ENCODE measurements at places on chromosomes 16 and 17. TPM values are rescaled to one million over a fixed set of nuclear protein-coding genes. Genes with fewer than 3 reads are reported as not detected.
A peak's percentile ranks its signal among the peaks of the same experiment; 100 is the strongest.

DNA sequence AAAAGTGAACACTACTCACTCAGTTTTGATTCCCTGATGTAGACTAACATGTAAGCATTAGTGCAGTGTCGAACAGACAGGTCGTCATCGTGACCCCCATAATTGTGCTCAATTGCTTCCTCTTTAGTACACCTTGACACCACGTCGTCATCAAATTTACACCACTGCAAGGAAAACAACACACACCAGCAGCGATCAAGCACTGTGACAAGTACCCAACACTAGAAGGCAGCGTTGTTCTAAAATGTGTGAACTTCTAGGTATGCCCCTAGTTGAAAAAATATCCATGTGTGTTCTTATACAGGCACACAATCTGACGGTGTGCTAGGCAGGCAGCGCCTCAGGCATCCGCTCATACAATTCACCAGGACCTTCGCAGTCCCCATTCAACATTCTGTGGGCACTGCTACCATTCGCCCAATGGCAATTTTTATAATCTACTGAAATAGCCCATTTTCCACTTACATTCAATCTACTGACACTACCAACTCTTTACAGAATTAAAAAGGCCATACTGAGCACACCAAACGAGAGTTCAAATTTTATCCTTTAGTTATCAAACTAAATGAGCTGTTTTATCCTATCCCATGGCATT is 23.1 kb downstream of the LITAFD start:
- no peak for DNase-seq

DNA sequence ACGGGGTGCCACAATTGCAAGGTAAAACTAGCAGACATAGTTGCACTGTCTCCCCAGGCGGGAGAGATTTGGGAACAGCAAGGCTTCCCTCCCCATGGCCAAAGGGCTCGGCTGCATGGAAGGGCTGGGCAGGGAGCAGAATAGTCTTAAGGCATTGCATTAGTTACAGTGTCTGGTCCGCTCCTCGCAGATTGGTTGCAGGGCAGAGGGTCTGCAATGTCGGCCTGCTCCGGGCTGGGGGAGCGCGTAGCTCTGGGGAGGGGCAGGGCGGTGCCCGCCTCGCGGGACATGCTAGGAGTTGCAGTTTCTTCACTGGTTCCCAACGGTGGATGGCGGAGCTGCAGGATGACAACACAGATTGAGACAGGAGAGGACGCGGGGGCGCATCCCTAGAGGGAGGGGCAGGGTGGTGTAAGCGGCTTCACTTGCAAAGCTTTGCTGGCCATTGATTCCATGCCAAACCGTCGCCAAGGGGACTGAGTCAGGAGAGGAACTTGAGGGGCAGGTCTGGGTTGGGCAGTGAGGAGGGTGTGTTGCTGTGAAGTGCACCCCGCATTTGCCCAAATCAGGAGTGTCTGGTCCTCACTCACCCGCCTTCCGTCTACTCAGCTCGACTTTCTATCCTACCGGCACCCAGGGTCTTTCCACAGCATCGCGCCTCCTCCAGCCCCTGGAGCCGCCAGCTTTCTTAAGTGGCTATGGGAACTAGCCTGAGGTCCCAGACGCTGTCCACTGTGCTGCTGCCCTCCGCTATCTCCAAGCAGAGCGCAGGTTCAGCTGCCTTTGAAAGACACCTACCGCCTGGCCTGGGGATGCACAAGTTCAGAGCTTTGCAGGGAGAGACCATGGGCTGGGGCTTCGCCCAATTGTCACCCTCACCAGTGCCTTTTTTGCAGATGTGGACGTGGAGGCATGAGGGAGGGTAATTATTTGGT is 1748.9 kb downstream of the TP53TG3F start:
- no peak for DNase-seq

Gene ADPRM
- 10.8 TPM for polyA plus RNA-seq

DNA sequence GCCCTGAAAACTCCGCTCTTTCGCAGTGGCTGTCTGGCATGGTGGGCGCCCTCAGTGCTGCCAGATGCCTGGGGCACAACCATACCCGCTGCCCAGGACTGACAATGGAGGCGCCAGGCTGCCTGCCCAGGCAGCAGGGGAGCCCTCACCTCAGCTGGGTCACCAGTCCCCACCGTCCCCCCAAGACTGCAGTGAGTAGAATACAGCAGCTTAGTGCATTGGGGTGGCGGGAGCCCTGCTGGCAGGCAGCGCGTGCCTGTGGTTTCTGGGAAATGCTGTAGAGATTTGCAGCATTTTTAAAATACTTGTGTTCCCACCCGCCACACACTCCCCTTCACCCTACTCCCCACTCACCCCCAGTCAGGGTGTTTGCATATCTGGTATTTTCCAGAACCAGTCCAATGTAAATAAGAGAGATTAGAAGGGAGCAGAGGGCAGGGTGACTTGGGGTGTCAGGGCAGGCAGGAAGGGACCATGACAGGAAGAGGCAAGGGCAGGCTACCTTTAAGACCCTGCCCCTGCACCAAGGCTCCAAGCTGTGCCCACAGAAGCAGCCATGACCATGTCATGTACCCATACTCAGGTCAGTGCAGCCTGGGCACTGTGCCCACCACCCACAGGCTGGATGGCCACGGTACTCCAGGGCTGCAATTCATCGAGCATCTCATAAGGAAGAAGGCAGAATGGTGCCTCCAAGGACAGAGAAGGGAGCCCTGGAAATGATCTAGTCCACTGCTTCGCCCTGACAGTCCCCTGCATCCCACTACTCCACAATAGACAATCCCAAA is 21.5 kb downstream of the MYO18A start:
- no peak for DNase-seq

DNA sequence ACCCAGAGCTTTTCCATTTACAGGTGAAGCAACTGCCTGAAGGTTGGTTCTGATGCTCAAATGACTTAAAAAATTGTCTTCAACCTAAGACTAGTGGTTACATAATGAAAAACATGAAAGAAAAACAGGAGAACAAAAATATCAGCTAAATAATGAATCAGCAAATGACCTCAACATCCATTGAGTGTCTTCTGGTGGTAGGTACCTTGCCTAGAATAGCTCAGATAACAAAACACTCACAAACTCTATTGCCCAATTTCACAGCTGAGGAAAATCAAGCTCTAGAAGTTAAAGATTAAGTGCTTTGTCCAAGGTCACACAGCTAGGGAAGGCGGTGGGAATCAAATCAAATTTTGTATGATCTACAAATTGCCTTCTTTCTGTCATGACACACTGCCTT is 304.6 kb upstream of the CDH11 start:
- DNase-seq = no peak

- no peak for DNase-seq
These were observed 62.1 kb downstream of the CDYL2 start for GRCh38 chr16:80742331-80742730.

Gene TM4SF5
- not detected for polyA plus RNA-seq

Gene SECTM1
- 34.4 TPM for polyA plus RNA-seq

Gene ZNF785
- 6.6 TPM for polyA plus RNA-seq

DNA sequence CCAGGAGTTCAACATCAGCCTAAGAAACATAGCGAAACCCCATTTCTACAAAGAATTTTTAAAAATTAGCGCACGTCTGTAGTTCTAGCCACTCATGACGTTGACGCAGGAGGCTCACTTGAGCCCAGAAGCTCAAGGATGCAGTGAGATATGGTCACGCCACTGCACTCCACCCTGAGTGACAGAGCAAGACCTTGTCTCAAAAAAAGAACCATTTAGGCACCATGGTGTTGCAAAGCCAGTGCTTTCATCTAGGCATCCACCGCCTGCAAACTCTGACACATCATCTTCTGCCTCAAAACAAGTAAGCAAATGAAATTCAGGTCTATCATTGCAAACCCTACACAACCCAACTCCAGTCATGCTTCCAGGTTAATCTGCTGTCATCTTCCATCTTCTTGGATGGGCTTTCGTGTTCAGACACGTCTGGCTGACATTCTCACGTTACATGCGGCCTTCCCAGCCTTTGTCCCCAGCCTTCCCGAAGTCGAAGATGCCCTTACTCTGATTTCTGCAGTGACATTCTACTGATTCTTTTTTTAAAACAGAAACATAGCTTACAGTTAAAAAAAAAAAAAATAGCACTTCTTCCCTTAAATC is 8.9 kb downstream of the ANKRD11 start:
- no peak for DNase-seq

Gene ATXN1L
- polyA plus RNA-seq = 13.5 TPM

- DNase-seq = peak; percentile 88
These were observed 405.9 kb downstream of the SHISA9 start for GRCh38 chr16:13307255-13307654.

GRCh38 chr17:41483531-41483930 is 2.6 kb upstream of the KRT35 start:
- DNase-seq = no peak

GRCh38 chr17:62871291-62871690 is 63.2 kb upstream of the MARCHF10 start:
- no peak for DNase-seq

DNA sequence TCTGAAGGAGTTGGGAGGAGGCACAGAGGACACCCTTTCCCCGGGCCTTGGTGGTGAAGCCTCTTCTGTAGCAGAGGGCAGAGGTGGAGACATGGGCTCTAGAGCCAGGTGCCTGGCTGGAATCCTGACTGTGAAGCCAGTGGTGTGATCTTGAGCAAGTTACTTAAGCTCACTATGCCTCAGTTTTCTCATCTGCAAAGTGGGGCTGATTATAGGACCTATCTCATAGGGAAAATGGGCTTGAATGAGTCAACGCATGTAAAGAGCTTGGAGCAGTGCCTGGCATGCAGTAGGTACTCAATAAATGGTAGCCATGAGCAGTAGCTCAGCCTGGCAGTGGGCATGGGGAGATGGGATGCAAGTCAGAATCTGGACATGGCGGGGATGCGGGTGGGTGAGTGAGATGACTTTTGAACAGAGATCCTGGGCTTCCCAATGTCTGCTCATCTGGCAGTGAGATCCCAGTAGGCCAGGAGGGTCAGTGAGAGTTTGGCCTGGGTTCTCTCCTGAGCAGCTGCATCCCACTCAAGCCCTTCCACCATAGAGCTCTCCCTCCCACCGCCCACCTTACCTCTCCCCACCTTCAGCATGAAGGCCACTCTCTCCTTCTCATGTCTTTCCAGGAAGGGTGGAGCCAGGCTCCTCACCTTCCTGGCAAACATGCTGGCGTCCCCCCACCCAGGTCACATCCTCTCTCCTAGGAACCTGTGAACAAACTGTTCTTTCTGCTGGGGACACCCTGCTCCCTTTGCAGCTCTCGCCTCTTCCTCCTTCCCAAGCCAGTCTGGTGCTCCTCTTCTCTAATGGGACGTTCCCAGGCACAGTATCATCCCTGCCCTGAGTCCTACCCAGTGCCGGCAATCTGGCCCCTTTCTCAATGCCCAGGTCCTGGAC is 13.1 kb upstream of the SP2 start:
- no peak for DNase-seq

DNA sequence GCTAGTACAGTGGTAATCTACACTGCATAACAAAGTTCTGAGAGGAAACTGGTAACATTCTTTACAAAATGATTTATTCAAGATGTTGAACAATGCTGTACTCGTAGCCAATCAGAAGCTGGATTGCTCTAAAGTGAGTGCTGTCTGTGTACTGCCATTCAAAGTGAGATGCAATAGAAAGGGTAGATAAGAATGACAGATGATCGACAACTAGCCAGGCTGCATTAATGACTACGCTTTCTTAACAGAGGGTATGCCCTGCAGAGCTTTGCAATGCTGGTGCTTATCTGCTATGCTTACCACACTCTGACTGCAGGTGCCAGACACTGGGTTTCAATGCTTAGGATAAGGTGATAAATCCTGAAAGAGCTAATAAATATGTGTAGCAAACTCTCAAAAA is 46.1 kb upstream of the SLC25A19 start:
- DNase-seq = no peak

GRCh38 chr17:28057731-28058246 is 15.3 kb downstream of the NLK start:
- no peak for DNase-seq

Gene NGFR
- 0.10 TPM for polyA plus RNA-seq

DNA sequence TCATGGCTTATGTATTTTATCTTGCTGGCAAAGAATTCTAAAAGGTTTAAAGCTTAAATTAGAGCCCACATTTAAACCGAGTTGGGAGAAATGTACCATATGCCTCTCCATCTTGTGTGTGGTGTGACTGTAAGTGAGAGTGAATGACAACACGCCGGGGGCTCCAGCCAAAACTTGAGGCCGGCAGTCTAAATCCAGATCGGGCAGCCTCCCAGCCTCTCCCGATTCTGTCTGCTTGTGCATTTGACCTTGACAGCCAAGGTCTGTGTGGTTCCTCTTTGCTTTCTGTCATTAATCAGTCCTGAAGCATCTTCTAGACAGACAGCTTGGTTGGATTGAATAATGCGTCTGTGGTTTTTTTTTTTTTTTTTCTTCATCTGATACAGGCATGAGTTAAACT is 1093.2 kb upstream of the EEF2KMT start:
- no peak for DNase-seq

Gene ANKRD40CL
- not detected for polyA plus RNA-seq

GRCh38 chr17:17752089-17752820 is 71.0 kb downstream of the RAI1 start:
- peak; percentile 55 for DNase-seq

DNA sequence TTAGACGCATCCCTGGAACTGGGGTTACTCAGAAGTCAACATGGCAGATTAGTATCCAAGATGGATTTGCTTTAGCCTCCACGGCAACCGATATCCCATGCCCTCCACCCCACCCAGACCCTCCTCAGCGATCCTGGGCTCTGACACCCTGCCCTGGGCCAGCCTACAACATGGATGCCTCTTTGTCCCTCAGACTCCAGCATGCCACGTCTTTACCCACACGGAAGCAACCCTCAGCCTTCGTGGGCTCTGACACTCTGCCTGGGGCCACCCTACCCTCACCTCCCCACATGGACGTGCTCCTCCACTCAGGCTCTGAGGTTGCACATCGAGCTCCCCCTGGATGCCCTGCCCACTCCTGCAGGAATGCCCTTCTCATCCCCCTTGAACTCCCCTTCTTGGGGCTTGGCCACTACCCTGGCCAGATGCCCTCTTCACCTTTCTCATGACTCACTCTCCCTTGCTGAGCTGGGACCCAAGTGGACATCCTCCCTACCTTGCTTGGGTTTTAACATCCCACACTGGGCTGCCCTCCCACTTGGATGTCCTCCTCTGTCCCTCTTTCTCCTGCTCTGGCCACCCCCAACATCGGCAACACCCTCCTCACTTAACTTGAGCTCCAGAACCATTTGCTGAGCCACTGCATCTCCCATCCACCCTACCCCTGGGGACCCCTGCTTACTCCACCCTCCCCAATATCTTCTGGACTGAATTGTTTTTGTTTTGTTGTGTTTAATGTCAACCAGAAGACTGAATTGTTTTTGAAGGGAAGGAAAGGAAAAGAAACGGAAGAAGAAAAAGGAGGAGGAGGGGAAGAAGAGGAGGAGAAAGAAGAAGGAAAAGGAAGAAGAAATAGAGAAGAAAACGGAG is 18.3 kb upstream of the TMEM92 start:
- DNase-seq = no peak

Gene PPP1R27
- polyA plus RNA-seq = not detected

DNA sequence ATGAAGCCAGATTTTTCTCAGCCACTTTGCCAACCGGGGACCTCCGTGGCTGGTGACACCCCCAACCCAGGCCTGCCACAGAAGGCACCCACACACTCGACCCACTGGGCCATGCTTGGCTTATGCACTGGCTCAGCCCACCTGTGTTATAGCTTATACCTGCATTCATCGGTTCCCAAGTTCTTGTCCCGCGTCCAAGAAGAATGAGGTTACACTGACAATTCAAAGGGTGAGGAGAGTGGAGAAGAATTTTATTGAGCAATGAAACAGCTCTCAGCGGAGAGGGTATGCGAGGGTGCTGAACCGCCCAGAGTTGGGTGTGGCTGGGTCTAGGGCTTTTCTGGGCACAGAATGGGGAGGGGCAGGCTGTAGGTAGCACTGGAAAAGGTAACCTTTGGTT is 22.2 kb upstream of the CDH15 start:
- DNase-seq = no peak

Gene PRSS53
- polyA plus RNA-seq = 1.8 TPM

GRCh38 chr17:82943751-82944150 is 103.9 kb upstream of the ZNF750 start:
- no peak for DNase-seq

Gene TNFRSF17
- polyA plus RNA-seq = not detected

Measured in BJ (cell line).